ENCODE measurements at places on chromosomes 12 and 14.

GRCh38 chr14:63853831-63854293 is 1.1 kb downstream of the SYNE2 start:
- DNase-seq: peak; percentile 38

DNA sequence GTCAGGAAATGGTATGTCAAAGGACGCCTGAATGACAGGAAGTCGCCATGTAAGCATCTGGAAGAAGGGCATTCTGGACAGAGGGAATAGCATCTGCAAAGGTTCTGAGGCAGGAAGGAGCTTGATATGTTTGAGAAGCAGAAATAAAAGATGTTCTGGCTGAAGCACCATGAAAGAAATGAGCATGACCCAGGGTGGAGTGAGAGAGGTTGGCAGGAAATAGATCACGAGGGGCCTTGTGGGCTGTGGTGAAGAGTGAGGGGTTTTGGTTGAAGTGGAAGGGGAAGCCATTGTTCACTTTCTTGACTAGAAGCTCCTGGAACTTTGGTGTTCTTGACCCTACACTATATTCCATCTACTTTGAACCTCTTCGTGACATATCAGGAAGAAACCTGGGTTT is 99.4 kb upstream of the PARP11 start:
- DNase-seq: no peak

- peak; percentile 56 for DNase-seq
These were observed 39.2 kb upstream of the PLXNC1 start for GRCh38 chr12:94109160-94109559.

DNA sequence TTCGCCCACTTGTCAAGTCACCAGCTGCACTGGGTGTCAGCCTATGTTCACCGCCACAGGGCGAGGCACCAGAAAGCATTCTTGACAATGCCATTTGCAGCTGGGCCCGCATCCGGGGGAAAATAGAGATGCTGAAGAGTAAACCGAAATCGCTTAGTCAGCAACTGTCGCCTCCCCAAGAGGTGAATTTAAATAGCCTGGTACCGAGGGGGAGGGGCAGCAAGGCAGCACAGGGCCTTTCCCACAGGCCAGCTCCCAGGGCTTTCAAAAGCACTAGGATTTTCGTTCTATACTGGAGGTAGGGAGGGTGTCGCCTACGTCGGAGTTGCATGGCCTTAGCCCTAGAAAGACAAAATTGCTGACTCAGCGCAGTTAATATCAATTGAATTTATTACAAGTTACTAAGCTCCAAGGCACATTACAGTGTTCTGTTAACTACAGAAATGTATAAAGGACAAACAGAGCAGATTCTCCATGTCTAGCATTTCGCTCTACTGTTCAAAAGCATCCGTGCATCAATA is 4.3 kb downstream of the IRF2BPL start:
- no peak for DNase-seq

- DNase-seq: no peak
These were observed 3.7 kb downstream of the ZBTB1 start for GRCh38 chr14:64508215-64508776.

DNA sequence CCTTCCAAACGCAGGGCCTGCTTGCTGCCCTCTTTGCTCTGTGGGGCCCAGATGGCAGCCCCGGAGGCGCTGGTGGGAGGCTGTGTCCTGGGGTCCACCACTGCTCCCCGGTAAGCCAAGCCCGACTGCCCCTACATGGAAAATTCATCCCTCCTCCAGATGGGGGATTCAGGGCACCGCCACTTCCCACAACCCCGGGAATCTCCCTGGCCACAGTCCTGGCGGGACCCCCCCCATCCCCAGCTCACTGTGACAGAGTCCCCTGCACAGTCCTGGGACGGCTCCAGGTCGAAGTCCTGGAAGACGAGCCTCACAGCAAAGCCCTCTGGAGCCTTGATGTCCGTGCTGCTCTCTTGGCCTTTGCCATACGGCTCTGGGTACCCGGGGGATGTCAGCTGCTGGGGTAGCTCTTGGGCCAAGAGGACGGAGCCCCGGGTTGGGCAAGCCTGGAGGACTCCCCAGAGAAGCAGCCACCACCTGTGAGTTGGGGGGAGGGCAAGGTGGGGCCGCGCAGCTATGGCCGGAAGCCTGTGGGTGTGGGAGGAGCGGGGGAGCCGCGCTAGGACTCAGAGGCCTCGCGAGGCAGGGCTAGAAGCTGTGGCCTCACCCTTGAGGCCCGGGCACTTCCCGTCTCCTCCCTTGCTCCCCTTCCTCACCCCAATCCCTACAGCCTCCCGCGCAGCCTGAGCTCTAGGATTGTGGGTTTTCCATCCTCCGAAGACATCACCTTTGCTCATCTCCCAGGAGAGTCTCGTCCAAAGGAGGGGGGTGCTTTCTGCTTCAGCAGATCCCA is 815 bp downstream of the C1RL start:
- DNase-seq: peak; percentile 77

GRCh38 chr12:131829356-131829747 is 1.2 kb downstream of the MMP17 start:
- DNase-seq: no peak

GRCh38 chr12:125954362-125954761 is 889.1 kb downstream of the AACS start:
- DNase-seq: no peak

GRCh38 chr14:99667045-99667444 is 17.1 kb upstream of the CYP46A1 start:
- no peak for DNase-seq

GRCh38 chr14:84442521-84442920 is 1087.4 kb upstream of the FLRT2 start:
- DNase-seq: no peak

GRCh38 chr12:99121546-99121945 is 476.5 kb downstream of the APAF1 start:
- DNase-seq: no peak

- DNase-seq: no peak
These were observed 46.2 kb upstream of the MED13L start for GRCh38 chr12:116323406-116324386.

- no peak for DNase-seq
These were observed 122.5 kb downstream of the KTN1 start for GRCh38 chr14:55702511-55702910.

DNA sequence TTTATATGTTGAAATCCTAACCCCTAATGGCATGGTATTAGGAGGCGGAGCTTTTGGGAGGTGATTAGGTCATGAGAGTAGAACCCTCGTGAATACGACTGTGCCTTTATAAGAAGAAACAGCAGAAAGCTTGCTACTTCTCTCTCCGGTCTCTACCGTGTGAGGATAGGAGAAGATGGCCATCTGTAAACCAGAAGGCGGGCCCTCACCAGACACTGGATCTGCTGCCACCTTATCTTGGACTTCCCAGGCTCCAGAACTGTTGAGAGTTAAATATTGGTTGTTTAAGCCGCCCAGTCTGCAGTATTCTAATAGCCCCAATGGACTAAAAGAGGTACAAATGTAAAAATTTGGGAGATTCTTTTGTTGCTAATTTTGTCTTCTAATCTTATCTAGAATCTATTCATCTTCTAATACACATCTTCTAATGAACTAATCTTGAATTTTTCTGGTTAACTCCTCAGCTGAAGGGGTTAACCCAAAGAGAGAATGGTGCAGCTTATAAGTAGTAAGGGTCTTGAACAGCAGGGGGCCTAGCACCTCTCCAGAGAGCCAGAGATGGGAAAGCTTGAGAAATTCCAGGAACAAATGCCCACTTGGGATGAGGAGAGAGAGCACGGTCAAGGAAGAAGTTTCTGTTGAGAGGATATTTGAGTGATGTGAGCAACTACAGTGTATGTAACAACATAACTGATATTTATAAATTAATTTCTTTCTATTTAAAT is 264.0 kb upstream of the GRIP1 start:
- no peak for DNase-seq

- DNase-seq: no peak
These were observed 104.6 kb downstream of the SAMD4A start for GRCh38 chr14:54671537-54671936.

- peak; percentile 57 for DNase-seq
These were observed 31.7 kb upstream of the TUBA1C start for GRCh38 chr12:49232940-49233841.

DNA sequence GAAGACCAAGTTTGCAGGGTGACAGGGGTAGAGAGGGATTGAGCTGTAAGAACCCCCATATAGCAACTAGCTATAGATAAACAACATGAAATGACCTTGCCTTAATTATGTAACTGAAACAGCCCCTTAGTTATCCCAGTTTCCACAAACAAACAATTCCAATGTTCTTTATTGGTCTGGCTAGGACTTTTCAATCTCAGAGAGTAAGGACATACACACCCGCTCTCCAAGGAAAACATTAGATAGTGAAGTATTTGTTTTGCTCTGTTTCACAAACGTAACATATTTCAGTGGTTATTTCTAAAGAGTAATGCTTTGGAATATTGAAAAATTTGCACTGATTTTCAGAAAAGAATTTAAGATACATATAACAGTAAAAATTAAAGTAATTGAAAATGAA is 51.6 kb upstream of the GTF2A1 start:
- DNase-seq: no peak

DNA sequence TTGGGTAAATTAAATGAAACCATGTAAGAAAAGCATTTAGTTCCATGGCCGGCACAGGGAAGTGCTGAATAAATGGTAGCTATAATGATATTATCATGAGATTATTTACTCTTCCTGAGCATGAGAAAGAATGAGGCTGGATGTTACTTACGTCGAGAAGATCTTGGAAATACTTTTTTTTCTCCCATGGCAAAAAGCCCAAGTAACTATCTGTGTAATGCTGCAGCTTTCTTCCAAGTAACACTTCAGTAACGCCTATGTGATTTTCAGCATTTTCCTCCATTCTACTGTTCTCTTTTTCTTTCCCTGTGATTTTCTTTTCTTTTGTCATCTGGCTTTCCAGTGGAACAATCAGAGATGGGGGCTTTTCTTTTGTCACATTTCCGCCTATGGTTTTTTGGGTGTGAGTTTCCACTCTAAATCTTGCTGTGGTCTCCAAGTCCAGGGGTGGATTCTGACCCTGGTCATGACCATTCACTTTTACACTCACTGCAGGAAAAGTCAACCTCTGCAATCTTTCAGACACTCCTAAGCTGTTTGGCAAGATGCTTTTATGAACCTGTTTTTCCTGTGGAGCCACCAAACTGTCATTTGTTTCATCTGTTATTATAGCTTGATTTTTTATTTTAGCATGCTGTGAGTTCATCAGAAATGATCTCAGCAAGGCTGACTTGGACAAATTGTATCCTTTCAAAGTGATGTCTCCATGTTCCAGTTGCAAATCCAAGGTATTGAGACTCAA is 25.0 kb upstream of the SYCP3 start:
- DNase-seq: no peak

- DNase-seq: no peak
These were observed 74.0 kb downstream of the PCNX1 start for GRCh38 chr14:70981000-70981952.

DNA sequence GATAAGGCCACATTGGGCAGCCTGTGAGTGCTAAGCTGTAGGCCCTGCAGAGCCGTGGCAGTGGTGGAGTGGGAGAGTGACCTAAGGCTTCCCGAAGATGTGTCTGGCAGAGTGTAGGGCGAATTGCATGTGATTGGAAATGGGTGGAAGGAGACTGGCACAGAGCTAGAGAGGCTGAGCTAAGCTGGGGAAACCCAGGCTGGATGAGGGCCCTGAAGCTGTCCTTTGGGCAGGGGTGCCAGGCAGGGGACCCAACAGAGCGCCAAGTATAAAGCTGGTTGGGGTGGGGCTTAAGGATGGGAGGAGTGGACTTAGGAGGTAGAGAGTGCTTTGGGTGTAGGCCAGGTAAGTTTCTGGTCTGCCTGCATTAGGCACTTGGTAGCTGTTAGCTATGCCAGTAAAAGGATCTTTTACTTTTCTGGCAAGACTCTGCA is 47.9 kb downstream of the WDR20 start:
- DNase-seq: no peak

- DNase-seq: no peak
These were observed 123.0 kb downstream of the SCARB1 start for GRCh38 chr12:124740691-124741137.
